ENCODE measurements at places on chromosomes 16 and 17. TPM values are rescaled to one million over a fixed set of nuclear protein-coding genes. Genes with fewer than 3 reads are reported as not detected.

PLXDC1 gene
- 0.93 TPM for total RNA-seq

ETV4 gene
- 28.6 TPM for total RNA-seq

ARHGAP23 gene
- total RNA-seq: 6.0 TPM

EPOP gene
- total RNA-seq: 0.67 TPM

COIL gene
- 16.2 TPM for total RNA-seq

TBC1D3B gene
- total RNA-seq: not detected

CDH5 gene
- 0.31 TPM for total RNA-seq

CLEC18C gene
- total RNA-seq: 0.33 TPM

GNAO1 gene
- total RNA-seq: 0.36 TPM

GPR142 gene
- total RNA-seq: not detected

DHODH gene
- total RNA-seq: 10.7 TPM

CDYL2 gene
- total RNA-seq: 0.77 TPM

RAB11FIP4 gene
- total RNA-seq: 23.6 TPM

CPSF4L gene
- total RNA-seq: not detected

EFCAB5 gene
- total RNA-seq: 0.34 TPM

LRRC36 gene
- total RNA-seq: not detected

OR4D1 gene
- not detected for total RNA-seq

PPP1R27 gene
- total RNA-seq: not detected

DNAI2 gene
- total RNA-seq: not detected

MYLK3 gene
- total RNA-seq: 1.4 TPM

SLFN14 gene
- total RNA-seq: not detected

PER1 gene
- total RNA-seq: 25.5 TPM

MRPL45 gene
- total RNA-seq: 41.1 TPM

CCDC40 gene
- 6.2 TPM for total RNA-seq
